T-helper 2 cell treated with Interferon-gamma antibody and Interleukin-4, amounts not matched to agents 5 μg/mL and 100 μg/mL, for 36 hours (primary cell): ENCODE measurements at places on chromosomes 16 and 17.

- peak; percentile 33 for DNase-seq
These were observed 3.4 kb upstream of the NTN3 start for GRCh38 chr16:2467528-2468232.

GRCh38 chr17:8745586-8746500, 1.2 kb upstream of the CCDC42 start:
- peak; percentile 67 for DNase-seq

GRCh38 chr17:28648698-28649097, 3.7 kb upstream of the BLTP2 start:
- no peak for DNase-seq

- no peak for DNase-seq
These were observed 1318.4 kb downstream of the CDH8 start for GRCh38 chr16:60717808-60718207.

GRCh38 chr16:84608282-84608681, 9.6 kb downstream of the COTL1 start:
- peak; percentile 67 for DNase-seq

- DNase-seq = no peak
These were observed 10.5 kb upstream of the KRT23 start for GRCh38 chr17:40947929-40948328.

DNA sequence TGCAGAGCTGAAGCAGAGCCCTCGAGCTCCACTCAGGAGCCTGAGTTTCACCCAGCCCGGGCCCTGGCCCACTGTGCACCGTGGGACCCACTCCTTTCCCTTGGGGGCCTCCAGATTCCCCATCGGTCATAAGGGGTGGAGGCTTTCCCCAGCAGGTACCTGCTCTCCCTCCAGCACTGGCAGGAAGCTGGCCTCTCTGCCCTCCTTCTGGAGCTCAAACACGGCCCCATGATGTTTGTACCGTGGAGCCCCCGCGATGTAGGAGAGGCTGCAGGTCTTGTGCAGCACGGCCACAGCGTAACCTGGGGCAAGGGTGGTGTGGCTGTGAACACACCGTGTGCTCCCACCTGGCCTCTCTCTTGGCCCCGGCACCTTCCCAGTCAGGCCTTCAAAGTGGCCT, 29.9 kb downstream of the HASPIN start:
- DNase-seq = no peak

DNA sequence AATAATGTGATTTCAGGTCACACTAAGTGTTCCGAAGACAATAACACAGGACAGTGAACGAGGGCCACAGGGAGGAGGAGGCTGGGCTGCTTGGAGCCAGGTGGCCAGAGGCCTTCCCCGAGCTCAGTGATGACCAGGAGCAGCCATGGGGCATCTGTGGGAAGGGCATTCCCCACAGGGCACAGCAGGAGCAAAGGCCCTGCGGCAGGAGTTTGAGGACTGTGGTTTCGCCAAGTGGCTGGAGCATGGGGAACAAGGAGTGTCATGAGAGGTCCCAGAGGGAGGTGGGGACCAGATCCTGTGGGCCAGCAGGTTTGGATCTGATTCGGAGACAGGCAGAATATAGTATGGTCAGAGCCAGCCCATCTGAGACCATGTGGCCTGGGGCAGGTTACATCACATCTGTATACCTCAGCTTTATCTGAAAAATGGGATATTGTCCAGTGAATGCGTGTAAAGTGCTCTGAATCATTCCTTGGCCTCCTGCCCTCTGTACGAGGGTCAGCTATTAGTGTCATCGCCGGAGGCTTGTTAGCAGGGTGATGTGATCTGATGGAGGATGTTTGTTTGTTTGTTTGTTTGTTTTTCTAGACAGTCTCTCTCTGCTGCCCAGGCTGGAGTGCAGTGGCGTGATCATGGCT, 176.8 kb downstream of the KATNIP start:
- DNase-seq = no peak

DNA sequence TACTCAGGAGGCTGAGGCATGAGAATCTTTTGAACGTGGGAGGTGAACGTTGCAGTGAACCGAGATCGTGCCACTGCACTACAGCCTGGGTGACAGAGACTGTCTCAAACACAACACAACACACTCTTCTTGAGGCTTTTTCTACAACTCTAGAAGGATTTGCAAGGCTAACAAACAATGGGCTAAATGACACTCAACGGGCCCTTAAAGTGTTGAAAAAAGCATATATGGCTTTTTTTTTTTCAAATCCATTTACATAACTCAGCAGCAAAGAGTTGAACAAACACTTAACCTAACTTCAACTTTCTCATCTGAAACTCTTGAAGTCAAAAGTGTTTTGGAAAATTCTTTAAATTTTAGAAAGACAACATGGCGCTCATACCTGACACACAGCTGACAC, 22.3 kb downstream of the CDR2 start:
- no peak for DNase-seq

DNA sequence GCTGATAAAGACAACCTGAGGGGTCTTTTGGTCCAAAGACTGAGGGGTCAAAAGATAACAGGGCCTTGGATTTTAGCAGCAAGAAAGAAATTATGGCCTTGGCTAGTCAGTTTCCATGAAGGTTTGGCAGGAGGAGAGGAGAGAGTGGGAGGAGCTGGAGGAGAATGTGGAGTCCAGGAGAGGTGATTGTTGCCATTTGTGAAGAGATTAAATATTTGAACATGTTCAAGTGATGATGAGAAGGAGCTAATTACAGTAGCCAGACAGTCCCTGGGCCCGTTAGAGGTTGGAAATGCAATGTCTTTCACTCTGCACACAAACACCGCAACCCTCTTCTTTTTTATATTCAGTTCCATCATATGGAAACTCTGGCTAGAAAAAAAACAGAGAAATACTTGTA, 68.6 kb downstream of the TNRC6C start:
- no peak for DNase-seq

DNA sequence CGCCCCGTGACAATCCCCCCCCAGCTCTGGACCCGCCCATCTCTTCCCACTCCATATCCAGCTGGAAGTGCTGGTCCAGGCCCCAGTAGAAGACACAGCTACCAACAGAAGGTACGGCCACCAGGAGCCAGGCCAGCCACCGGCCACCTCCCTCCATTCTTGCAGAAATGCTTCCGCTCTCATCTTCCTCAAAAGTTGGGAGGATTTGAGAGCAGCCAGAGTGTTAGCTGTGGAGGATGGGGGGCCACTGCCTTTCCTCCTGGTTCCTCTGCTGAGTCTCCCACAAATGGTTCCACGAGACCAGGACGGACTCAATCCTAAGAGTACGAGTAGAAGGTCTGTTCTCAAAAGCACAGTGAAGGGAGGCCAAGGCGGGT, 78.3 kb downstream of the GAS7 start:
- DNase-seq = no peak

DNA sequence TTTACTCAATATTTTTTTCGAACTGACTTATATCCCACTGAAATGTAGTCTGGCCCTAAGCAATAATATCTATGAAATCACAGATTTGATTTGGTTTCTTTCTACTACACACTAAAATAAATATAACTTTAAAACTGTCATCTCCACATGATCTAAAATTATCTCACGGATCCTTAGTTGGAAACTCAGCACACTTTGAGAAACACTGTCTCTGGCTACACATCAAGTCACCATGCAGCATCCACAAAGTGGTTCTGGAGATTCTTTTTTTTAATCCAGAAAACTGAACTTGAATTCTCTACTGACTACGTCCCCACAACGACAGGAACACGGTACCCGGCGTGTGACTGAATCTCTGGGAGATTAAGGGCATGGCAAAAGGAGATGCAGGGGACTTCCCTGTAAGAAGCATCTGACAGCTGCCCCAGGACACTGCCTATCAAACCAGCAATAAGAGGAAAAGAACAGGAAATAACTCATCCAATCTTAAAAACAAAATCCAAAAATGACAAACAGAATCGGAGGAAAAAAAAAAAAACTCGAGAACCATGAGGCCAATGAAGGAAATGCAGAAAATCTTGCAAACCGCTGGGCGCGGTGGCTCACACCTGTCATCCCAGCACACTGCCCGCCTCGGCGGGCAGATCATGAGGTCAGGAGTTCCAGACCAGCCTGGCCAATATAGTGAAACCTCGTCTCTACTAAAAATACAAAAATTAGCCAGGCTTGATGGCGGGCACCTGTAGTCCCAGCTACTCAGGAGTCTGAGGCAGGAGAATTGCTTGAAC, 141.0 kb upstream of the RCVRN start:
- no peak for DNase-seq

- DNase-seq = no peak
These were observed 43.6 kb upstream of the MED9 start for GRCh38 chr17:17433000-17433703.

GRCh38 chr17:71444078-71444477, 676.7 kb upstream of the SOX9 start:
- no peak for DNase-seq

DNA sequence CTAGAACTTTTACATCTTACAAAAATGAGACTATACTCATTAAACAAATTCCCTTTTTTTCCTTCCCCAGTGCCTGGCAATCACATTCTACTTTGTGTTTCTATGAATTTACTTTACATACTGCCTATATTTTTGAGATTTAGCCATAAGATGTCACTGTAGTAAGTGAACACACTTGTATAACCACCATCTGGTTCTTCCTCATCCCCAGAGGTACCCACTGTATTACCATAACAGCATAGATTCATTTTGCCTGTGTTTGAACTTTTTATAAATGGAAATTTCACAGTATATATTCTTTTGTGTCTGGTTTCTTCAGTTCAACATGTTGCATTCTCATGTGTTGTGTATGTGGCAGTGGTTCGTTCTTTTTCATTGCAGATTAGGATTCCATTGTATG, 15.8 kb downstream of the CYB5B start:
- DNase-seq = no peak

GRCh38 chr16:7716660-7717550, 384.3 kb downstream of the RBFOX1 start:
- no peak for DNase-seq

DNA sequence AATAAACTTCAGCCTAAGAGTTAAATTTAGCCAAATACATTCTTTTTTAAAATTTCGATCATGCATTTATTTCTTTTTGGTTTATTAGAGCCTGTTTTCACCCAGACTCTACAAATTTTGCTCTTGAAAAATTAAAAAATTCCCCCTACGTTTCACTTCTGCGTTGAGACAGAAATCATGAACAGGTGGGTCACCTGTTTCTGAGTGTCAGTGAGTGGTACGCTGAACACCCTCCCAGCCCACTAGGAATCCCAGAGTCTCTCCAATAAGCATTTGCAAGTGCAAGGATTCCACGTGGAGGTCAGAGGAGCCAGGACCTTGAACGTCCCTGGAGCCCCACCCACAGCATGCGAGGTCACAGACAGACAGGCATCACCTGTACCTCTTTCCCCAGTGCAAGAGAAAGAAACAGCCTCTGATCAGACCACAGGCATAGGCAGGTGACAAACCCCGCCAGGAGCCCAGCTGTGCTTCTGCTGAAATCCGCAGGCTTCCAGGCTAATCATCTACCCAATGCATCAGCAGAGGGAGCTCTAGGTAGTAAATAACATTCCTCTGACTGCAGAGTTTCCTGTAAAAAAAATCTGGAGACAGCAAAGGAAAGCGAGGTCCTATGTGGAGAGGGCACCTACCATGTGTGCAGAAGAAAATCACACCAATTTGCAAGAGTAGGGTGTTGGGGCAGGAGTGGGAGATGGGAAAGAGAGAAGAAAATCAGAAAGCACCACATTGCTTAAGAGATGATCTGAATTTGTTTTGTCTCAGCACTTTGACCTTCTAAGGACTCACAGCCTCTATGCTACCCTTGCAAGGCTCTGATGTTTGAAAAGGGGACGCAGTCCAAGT, 5.9 kb upstream of the XYLT1 start:
- no peak for DNase-seq

GRCh38 chr17:19304209-19304608, 58.3 kb downstream of the B9D1 start:
- DNase-seq = no peak

DNA sequence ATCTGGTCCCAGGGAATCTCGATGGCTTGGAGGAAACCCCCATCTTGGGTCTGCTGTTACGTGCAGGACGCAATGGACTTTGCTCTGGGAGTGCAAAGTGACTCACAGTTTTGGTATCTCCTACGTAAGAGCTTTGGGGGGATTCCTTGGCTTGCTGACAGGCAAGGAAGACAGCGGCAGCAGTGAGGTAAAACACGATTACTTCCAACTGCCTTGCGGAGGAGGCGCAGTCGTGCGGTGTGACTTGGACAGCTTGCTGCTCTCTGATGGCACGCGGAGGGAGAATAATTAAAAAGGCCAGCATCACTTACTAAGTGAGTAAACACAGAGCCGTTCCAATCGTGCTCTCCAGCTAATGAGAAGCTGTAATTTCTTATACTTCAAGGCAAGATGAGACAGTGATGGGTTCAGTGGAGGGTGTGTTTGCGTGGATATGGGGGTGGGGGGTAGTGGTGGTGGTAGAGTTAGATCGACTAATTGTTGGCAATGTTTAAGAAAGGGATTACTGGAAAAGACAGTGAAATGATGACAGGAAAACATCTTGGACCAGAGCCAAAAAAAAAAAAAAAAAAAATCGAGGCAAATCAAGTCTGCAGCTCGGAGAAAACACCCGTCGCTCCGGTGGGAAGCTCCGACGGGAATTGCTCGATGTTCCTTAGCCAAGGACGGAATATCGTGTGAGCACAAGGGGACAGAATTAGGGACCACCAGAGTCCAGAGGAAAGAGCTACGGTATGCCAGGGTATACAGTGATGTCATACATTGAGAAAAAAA, 184.8 kb upstream of the ZFHX3 start:
- DNase-seq = no peak

DNA sequence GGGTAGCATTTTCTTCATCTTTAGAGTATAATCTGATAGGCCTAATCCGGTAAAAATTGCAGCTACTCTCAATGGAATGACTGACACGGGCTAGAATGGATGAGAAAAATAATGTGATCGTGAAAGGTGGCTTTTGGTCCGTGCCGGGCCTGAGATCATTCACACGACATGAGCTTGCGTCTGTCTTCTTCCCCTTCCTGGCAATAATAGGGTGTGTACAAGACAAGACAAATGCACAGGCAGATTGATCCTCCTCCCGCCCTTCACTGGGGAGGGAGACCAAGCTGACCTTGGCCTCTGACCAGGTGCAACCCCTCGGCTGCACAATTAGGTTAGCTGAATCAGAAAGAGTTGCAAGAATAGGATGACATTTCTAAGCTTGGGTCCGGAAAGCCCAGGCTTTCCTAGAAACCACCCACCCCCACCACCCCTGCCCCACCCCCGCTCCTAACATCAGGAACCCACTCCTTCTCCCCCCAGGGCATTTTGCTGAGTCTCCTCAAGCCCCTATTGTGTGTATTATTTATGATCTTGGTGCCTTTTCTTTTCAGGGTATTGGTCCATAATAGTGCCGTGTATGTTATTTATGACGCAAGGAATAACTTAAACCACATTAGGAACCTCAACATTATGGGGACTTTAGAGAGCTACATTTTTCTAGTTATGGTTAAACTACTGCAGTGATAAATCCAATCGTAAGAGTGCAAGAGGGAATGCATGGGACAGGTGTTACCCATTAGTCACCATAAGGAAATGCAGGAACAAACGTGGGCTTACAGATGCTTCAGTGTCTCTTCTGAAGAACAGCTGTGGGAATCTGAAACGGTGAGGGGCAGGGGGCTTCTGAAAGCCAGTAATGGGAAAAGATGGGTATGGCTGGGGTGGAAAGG, 540.1 kb upstream of the PSMD7 start:
- DNase-seq = no peak

GRCh38 chr16:5508371-5508770, 410.8 kb upstream of the EEF2KMT start:
- no peak for DNase-seq
